Activated CD8-positive, alpha-beta memory T cell treated with anti-CD3 and anti-CD28 coated beads, Interleukin-2, amount 10 ng/mL, durations not matched to agents 7 days and 5 days (primary cell): ENCODE measurements at places on chromosomes 11 and 22. TPM values are rescaled to one million over a fixed set of nuclear protein-coding genes. Genes with fewer than 3 reads are reported as not detected.

DNA sequence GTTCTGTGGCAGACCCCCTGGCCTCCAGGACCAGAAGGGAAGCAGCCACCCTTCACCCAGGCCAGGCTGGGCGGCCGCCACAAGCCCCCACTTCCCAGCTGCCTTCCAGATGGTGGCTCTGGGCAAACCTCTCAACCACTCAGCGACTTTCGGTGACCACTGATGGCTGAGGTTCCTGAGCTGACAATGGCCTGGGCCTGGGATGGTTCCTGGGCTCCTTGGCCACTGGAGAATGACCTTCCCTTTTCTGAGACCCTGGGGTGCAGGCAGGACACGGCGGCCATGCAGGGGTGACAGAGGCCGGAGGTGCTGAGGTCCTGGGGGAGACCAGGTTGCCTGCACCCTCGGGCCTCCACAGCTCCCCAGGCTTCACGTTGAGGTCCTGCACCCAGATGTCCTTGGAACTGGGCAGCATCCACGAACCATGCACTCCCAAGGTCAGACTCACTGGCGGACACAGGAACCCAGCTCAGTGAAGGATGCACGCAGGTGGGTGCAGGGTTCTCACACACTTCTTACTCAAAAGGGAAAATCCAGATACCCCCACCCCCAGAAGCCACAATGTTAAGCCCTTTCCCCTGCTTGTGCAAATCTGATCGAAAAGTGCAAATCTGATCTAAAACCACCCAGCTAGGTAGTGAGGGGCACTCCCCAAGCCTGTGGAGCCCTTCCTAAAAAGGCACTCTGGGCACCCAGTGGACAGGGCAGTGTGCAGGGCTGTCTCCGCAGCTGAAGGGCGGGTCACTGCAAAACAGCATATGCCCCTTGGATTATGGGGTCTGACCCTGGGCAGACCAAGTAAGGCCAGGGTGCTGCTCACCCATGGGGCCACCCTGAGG, 13.9 kb upstream of the PHLDA2 start:
- DNase-seq = no peak

DNA sequence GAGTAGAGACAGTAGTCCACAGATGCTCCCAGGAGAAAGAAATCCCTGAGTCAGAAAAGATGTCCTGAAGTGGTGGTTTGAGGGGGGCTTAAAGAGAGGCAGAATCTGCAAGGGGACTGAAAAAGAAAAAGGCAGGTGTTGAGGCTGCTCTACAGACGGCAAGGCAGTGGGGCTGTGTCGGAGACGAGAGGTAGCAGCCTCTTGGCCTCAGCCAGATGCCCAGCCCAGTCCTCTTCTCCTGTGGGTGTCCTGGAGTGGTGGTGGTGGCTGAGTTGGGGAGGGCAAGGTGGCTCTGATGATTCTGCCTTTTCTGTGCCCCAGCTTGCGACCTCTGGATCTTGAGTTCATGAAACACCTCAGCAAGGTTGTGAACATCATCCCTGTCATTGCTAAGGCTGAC, 9.3 kb upstream of the WBP2NL start:
- no peak for DNase-seq

GRCh38 chr11:120471131-120471530, 40.4 kb upstream of the GRIK4 start:
- DNase-seq = no peak

- DNase-seq = no peak
These were observed 25.2 kb upstream of the KCNJ11 start for GRCh38 chr11:17413414-17414316.

- DNase-seq = no peak
These were observed 6.6 kb upstream of the FLI1 start for GRCh38 chr11:128687321-128687720.

DNA sequence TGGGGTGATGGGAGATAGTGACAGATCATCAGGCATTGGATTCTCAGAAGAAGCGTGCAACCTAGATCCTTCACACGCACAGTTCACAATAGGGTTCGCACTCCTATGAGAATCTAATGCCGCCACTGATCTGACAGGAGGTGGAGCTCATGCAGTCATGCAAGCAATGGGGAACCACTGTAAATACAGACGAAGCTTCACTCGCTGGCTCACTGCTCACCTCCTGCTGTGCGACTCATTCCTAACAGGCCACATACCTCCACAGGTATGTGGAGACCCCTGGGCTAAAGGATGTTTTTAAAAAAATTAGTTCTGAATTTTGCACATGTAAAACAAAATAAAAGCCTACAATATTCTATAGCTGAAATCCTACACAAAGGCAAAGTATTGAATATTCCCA, 20.5 kb upstream of the TEAD1 start:
- no peak for DNase-seq

Gene GNAZ
- total RNA-seq = 0.12 TPM

GRCh38 chr11:58526721-58527120, 18.8 kb upstream of the OR5B21 start:
- no peak for DNase-seq
